ENCODE measurements at places on chromosomes 11 and 22.

GRCh38 chr22:42284643-42285181 is 14.3 kb upstream of the TCF20 start:
- DNase-seq: no peak

DNA sequence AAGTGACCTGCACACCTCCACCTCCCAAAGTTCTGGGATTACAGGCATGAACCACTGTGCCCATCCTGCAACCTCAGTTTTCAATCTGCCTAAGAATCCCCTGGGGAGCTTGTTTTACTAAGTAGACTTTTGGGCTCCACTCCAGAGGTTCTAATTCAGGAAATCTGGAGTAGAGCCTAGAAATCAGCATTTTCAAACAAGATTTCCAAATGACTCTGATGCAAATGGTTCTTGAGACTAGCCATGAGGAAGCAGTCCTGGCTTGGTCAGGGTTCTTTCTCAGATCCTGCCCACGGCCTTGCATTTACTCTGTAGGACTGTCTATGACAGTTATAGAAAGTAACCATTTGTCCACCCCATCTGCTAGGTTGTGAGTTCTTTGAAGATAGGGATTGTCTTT is 1.6 kb upstream of the KCNE3 start:
- no peak for DNase-seq

GRCh38 chr22:24948356-24949202 is 2.1 kb upstream of the LHFPL7 start:
- no peak for DNase-seq

DNA sequence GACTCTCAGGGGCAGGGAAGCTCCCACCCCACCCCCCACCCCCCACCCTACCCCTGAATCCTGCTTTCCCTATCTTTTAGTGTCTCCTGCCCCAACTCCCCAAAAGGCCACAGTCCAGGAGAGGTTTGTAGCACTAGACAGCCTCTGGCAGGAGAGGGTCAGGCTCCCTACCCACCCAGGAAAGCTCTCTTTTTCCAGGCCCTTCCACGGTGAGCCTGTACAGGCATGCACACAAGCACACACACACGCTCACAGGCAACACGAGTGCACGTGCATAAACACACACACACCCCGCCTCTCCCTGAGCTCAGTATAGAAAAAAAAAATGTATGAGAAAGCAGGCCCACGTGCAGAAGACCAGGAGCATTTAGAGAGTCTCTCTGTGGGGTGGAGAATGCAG is 414.0 kb downstream of the MN1 start:
- DNase-seq: no peak

GRCh38 chr22:22883090-22883727 is 4.4 kb upstream of the IGLL5 start:
- no peak for DNase-seq

DNA sequence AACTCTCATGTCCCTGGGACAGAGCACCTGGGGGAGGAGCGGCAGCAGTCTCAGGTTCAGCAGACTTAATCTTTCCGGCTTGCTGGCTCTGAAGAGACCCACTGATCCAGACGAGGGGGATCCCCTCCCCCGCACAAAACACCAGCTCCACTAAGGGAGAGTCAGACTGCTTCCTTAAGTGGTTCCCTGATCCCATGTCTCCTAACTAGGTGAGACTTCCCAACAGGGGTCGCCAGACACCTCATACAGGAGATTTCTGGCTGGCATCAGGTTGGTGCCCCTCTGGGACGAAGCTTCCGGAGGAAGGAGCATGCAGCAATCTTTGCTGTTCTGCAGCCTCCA is 157.2 kb upstream of the TMEM45B start:
- DNase-seq: no peak

- no peak for DNase-seq
Observed at GRCh38 chr11:71301858-71302533, 49.6 kb upstream of the SHANK2 start.

DNA sequence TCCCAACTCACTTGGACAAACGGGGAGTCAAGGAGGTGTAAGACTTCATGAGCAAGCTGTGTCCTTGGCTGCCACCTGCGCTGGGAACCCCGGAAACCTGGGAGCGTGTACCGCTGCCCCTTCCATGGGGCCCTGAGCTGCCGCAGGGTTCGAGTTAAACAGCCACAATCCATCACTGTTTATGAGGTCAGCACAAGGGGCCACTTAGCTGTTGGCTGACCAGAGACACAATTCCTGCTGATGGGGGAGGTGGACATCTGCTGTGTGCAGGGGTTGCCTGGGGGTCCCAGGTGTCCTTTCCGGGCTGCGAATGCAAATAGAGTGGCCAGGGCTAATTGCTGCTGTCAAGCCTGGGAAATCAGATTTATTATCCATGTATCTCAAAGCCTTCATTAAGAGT is 549.3 kb downstream of the BRD1 start:
- no peak for DNase-seq

GRCh38 chr22:30668386-30668710 is 673 bp upstream of the DUSP18 start:
- DNase-seq: no peak

DNA sequence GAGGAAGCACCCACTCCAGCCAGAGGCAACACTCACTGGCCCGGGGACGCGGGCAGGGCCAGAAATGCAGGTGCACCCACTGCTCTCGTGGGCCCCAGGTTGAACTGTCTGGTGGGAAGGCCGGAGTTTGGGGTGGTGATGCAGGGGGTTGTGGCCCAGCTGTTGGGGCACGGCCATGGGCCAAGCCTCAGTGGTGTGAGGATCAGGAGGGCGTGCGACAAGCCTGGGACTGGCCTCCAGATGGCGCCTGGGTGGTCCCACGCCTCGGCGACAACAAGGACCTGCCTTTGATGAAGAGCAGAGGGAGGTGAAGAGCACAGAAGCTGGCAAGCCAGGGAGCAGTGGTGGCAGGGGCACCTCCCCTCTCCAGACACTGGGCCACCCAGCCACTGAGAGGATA is 240.8 kb downstream of the BRD1 start:
- no peak for DNase-seq

- DNase-seq: no peak
Observed at GRCh38 chr11:8329336-8329735, 65.7 kb upstream of the LMO1 start.

DNA sequence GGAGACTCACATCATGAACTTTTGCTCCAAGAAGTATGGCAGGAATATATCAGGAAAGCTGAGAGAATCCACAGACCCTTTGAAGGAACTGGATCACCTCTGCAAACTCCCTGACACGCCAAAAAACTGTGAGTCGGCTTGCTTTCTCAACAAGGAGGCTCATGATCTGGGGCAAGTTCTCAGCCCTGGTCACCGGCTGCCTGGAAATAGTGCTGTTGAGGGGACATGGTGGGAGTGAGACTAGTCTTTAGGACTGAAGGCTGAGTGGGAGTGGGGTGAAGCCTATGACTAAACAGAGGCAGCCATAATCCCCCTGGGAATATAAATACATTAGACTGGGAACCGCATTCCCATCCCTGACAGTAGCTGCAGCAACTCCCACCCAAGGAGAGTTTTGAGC is 8.4 kb upstream of the MMP7 start:
- DNase-seq: no peak

DNA sequence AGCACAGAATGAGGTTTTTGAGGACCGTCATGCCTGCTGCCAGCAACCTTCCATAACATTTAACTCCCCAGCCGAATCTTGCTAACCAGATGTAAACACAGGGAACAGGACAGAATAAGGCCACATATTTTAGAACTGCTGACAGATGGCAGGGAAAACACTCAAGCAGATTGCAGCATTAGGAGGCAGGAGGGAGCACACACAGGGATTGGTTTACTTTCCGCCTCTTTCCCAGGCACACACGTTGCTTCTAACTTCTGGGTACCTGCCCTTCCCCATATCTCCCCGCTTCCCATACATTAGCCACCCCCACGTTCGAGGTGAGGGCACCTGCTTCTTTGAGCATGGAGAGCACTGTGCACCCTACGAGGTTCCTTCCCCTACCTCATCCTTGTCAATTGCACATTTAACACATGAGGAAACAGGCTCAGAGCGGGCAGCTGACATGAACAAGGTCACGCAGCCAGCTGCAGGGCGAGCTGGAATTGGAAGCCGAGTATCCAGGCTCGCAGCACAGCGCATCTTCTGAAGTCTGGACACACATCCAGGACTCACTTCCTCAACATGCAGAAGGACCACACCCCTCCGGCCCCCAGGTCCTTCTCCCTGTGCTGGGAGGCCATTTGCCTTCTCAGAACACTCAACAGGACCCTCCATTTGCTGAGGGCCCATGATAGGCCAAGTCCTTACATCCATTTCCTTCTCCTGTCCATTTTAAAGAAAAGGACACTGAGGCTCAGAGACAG is 18.7 kb downstream of the ASPHD2 start:
- no peak for DNase-seq

GRCh38 chr22:41857155-41857859 is 24.4 kb downstream of the SREBF2 start:
- DNase-seq: peak; percentile 83

GRCh38 chr11:44936951-44937543 is 13.6 kb downstream of the TP53I11 start:
- DNase-seq: no peak

DNA sequence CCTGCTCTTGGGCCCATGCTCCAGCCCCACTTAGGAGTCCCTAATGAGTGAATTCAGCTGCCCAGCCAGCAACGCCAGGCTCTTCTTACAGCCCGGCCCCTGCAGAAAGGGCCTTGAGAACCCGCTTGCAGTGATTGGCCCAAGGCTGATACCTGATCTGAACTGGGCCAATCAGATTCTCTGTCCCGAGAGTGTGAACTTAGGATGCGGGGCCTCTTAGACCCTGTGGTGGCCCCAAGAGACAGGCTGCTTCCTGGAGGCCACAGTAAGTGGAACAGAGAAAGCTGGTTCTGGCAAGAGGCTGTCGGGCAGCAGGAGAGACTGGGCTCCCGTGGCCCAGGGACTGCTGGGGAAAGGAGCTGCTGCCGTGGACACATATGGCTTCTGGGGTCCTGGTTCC is 11.5 kb downstream of the VSTM5 start:
- no peak for DNase-seq

GRCh38 chr11:34812905-34813576 is 103.1 kb downstream of the APIP start:
- DNase-seq: no peak

GRCh38 chr22:43945632-43946383 is 9.4 kb upstream of the SAMM50 start:
- DNase-seq: peak; percentile 83

DNA sequence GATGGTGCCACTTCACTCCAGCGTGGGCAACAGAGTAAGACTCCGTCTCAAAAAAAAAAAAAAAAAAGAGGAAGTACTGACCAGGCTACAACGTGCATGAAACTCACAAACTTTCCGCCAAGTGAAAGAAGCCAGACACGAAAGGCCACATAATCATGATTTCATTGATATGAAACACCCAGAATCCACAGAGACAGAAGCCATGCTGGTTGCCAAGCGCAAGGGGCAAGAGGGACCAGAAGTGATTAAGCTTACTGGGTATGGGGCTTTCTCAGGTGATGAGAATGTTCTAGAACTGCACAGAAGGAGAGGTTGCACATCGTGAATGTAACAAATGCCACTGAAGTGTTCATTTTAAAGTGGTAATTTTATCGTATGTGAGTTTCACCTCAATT is 60.9 kb downstream of the CELSR1 start:
- peak; percentile 21 for DNase-seq

DNA sequence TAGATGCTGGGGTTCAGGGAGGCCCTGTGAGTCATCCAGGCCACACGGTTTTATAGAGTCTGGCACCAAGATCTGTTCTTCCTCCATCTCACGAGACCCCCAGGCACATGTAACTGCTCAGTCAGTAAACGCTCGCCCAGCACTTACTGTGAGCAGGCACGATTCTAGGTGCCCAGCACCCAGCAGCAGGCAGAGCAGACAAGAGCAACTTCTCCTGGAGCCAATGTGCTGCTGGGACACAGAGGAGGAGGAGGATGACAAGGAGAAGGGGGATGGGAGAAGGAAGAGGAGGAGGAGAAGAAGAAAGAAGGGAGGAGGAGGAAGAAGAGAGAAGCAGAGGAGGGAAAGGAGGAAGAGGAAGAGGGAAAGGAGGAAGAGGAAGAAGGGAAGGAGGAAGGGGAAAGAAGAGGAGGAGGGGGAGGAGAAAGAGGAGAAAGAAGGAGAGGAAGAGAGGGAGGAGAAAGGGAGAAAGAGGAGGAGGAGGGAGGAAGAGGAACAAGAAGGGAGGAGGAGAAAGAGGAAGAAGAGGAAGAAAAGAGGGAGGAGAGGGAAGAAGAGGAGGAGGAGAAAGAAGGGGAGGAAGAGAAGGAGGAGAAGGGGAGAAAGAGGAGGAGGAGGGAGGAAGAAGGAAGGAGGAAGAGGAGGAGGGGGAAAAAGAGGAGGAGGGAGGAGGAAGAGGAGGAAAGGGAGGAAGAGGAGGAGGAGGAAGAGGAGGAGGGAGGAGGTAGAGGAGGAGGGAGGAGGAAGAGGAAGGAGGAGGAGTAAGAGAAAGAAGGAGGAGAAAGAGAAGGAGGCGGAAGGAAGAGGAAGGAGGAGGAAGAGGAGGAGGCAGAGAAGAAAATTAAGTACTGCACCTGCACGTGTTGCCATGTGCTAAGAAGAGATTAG is 77.6 kb upstream of the RTL6 start:
- no peak for DNase-seq

- no peak for DNase-seq
Observed at GRCh38 chr11:91396236-91397133, 828.1 kb upstream of the FAT3 start.

- DNase-seq: no peak
Observed at GRCh38 chr11:75313513-75314272, 37.8 kb downstream of the ARRB1 start.

GRCh38 chr22:40326905-40327735 is 19.2 kb upstream of the ADSL start:
- DNase-seq: no peak

DNA sequence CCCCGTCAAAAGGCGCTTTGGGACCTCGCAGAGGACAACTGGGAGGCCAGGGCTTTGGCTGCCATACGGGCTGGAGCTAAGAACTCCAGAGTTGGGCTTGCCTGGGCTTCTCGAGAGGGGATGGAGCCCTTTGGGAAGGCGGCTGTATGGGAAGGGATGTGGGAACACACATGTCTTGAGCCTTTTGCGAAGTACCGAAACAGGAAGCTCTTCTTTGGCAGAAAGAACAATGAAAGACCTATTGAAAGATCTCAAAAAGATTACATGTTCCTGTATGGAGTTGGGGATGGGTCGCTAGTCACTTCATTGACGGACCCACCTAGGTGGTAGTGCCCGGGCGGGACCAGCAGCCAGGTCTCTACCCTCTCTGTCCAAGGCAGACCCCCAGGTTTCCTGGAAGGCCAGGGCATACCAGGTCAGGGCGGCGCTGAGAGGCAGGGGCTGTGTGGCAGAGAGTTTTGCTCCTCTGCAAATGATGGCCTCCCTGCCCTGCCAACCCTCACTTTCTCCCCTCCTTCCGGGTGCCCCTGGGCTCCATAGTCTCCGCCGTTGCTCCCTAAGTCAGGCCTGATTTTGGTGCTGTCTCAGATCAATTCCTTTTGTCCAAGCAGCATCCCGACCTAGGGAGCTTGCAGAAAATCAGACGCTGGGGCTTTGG is 1.0 kb downstream of the ST14 start:
- no peak for DNase-seq

All from activated T-cell treated with anti-CD3 and anti-CD28 coated beads, Interleukin-2, amount 50 U/mL, for 48 hours (primary cell).